Purkinje cell (primary cell): ENCODE measurements at places on chromosomes 11 and 22. TPM values are rescaled to one million over a fixed set of nuclear protein-coding genes. Genes with fewer than 3 reads are reported as not detected.

Gene FOLH1
- polyA plus RNA-seq = 0.24 TPM in 1 of 2 replicates, not detected in the other

Gene TRPC6
- polyA plus RNA-seq = 0.07 TPM in 1 of 2 replicates, not detected in the other

Gene APOL5
- not detected in 2 replicates for polyA plus RNA-seq

Gene CCDC73
- polyA plus RNA-seq = 0.40 and 0.91 TPM in 2 replicates

Gene MFRP
- polyA plus RNA-seq = not detected in 2 replicates

Gene CCDC81
- 3.4 TPM in 1 of 2 replicates, not detected in the other for polyA plus RNA-seq

Gene HOATZ
- polyA plus RNA-seq = not detected in 2 replicates

Gene CABP7
- polyA plus RNA-seq = 6.6 and 11.0 TPM in 2 replicates

Gene DDX17
- polyA plus RNA-seq = 49.6 and 55.8 TPM in 2 replicates

Gene CARD18
- polyA plus RNA-seq = 0.46 TPM in 1 of 2 replicates, not detected in the other

Gene GAL3ST3
- polyA plus RNA-seq = 8.7 and 19.5 TPM in 2 replicates
